ENCODE measurements at places on chromosomes 7 and 10. TPM values are rescaled to one million over a fixed set of nuclear protein-coding genes. Genes with fewer than 3 reads are reported as not detected.

The NEUROD6 gene
- total RNA-seq: not detected

The SPDYE2 gene
- total RNA-seq: not detected

The CEP55 gene
- total RNA-seq: 36.9 TPM

The COBL gene
- total RNA-seq: 3.0 TPM

The EN2 gene
- not detected for total RNA-seq

The CARD11 gene
- total RNA-seq: 6.1 TPM

The NEUROG3 gene
- not detected for total RNA-seq

The AGR2 gene
- 69.2 TPM for total RNA-seq

The ODAD2 gene
- not detected for total RNA-seq

The CYP3A7 gene
- not detected for total RNA-seq

The C10orf105 gene
- 0.14 TPM for total RNA-seq

The MKX gene
- 0.05 TPM for total RNA-seq

The NT5C3A gene
- 20.3 TPM for total RNA-seq

The ITGB1 gene
- 1,080 TPM for total RNA-seq

The DYNC1I1 gene
- total RNA-seq: 0.21 TPM

The GNG11 gene
- total RNA-seq: 1.1 TPM

The MACC1 gene
- 16.7 TPM for total RNA-seq

The DOCK4 gene
- total RNA-seq: 5.2 TPM

The PDE1C gene
- not detected for total RNA-seq

The OR2A5 gene
- not detected for total RNA-seq

The ASZ1 gene
- not detected for total RNA-seq

The PILRA gene
- total RNA-seq: not detected

The RASA4B gene
- total RNA-seq: 2.5 TPM

The BUD31 gene
- 97.0 TPM for total RNA-seq

The FAM180A gene
- not detected for total RNA-seq

The AMZ1 gene
- 0.14 TPM for total RNA-seq

The AOAH gene
- not detected for total RNA-seq

The ENTPD7 gene
- 11.7 TPM for total RNA-seq

The HOXA6 gene
- total RNA-seq: not detected

The GDF2 gene
- not detected for total RNA-seq

The TBXAS1 gene
- total RNA-seq: 3.2 TPM

The SFTPD gene
- 0.42 TPM for total RNA-seq

The GPNMB gene
- total RNA-seq: 0.98 TPM

The CDHR3 gene
- 3.4 TPM for total RNA-seq

The GFRA1 gene
- total RNA-seq: 0.07 TPM

The TAS2R3 gene
- total RNA-seq: 0.35 TPM

The OR2F2 gene
- total RNA-seq: not detected

The SLC26A3 gene
- not detected for total RNA-seq

The WIPF3 gene
- 0.14 TPM for total RNA-seq

The ERVW-1 gene
- not detected for total RNA-seq

The SLC29A3 gene
- total RNA-seq: 2.9 TPM

The KCND2 gene
- total RNA-seq: not detected

The GTF2IRD1 gene
- total RNA-seq: 21.3 TPM

The EFCAB10 gene
- 0.35 TPM for total RNA-seq

The ANKRD30A gene
- not detected for total RNA-seq
